ENCODE measurements at places on chromosomes 16 and 17.

DNA sequence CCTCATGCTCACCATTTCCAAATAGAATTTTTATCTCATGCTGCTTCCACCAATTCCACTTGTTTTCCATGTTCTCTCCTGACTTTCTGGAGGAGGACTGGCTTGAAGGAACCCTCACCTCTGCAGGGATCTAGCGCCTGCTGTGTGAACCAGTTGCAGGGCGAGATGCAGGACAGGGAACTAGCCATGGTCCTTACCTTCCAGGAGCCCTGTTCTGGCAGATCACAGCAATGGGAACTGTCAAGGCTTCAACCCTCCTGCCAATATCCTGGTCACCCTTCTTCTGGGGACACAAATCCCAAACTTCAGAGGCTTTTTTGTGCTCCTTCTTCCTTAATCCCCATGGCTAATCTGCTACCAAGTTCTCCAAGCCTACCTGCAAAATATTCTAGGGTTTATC is 60.4 kb upstream of the MMP2 start:
- no peak for DNase-seq

DNA sequence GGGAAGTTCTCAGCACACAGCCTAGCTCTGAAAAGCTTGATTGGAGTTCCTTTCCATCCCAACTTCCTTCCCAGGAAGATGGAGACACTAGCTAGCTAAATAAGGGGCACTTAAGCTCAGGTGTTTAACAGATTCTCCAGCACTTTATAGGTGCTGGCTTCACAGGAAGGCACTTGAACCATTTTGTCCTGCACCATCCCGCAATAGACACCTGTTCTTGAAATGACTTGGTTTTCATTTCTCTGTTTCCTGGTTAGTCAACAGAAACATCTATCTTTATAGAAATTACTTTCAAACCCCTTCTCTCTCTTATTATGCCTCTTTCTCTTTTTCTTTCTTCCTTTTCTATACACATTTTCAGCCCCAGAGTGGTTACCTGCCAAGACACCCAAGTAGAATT is 409.9 kb upstream of the ZFHX3 start:
- no peak for DNase-seq

- no peak for DNase-seq
Measured at GRCh38 chr17:51711581-51711980, 446.9 kb downstream of the CA10 start.

DNA sequence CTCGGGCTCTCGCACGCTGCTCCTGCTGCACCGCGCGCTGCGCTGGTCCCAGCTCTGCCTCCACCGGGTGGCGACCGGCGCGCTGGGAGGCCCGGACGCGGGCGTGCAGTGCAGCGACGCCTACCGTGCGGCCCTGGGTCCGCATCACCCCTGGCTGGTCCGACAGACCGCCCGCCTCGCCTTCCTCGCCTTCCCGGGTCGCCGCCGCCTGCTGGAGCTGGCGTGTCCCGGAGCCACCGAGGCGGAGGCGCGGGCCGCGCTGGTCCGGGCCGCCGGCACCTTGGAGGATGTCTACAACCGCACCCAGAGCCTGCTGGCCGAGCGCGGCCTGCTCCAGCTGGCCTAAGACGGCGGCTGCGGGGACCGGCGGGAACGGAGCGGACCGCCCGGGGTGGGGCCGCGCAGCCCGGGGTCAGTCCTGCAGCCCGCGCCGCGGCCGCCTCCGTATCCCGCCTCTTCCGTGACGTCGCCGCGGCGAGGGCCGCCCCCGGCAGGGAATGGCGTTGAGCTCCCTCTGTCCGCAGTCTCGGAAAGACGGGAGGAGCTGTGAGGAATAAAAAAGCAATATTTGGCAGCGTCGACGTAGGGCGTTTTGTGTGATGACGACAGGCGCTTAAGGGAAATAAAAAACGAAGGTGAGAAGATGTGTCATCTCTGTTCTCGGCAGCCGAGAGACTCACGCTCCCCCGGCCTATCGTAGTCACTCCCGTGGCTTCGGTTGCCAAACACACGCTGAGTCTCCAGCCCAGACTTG is 1.4 kb downstream of the GLTPD2 start:
- no peak for DNase-seq

DNA sequence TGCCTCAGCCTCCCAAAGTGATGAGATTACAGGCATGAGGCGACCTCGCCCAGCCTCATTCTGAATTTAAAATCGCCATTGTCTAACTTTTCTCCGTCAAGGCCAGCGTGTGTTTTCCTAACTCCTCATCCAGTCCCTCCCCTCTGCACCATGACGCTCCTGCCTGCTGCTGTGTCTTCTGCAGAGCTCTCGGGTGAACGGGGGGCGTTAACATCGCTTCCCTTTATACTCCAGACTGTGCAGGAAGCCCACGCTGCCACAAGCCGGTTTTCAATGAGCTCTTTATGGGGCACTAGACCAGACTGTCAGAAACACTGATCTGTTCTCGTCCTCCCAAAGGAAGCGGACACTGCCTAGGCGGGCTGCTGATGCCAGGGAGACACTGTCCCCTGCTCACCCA is 13.2 kb downstream of the AANAT start:
- DNase-seq = no peak

DNA sequence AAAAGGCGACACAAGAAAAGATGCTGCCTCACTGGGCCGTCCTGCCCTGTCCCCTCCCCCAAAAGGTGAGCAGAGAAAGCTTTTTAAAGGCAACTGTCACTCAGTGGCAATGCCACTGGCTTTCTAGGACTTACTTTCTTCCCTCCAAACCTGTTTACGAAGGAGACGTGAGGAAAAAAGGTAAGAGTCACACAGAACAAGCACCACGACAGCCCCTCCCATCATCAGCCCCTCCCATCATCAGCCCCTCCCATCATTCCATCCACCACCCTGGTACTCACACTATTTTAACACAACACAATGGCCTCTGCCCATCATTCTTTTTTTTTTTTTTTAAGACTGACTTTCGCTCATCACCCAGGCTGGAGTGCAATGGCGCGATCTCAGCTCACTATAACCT is 77.1 kb downstream of the NXN start:
- DNase-seq = no peak

DNA sequence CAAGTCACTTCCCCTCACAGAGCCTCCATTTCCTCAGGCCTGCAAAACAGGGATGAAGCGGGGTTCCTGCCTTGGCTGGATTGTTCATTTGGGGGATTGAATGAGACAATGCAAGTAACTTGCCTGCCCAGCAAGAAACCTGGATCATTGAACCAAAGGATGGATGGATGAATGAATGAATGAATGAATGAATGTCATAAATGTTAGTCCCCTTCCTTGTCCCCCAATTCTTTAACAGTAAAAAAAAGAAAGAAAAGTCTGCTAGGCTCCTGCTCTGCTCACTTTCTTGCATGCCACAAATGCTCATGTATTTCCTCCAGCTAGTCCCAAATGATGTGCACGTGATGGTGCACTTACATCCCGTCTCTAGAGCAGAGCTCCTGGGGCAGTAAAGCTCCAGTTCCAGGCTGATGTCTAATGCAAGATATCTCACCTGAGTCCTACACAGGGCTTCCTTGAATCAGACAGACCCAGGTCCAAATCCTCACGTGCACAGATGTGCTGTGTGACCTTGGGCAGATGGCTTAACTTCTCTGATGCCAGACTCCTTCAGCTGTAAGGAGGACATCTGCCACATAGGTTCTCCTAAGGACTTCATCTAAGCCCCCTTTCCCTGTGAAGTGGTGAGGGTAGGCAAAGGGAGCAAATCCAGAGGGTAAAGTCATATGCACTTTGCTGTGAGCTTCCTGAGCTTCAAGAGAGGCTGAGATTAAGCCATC is 45.5 kb downstream of the C16orf82 start:
- DNase-seq = no peak

- DNase-seq = peak; percentile 62
Measured at GRCh38 chr17:10646392-10646990, 10.6 kb downstream of the MYH3 start.

DNA sequence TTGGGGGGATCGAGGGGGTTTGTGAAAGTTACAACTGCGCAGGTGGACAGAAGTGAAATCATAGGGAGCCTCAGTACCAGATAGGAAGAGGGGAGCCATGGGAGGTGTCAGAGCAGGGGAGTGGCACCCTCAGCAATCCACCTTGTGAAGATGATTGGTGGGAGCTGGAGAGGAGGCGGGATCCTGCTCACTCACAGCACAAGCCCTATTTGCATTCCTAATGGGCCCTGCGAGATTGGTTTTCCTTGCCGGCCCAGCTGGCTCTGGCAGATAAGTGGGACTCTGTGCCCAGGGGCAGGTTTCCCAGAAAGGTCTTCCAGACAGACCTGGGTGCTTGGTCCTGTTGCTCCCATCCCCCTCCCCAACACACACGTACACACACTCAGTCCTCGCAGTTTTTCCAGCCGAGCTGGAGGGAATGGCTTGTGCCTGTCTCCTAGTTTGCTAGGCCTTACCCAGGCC is 9.4 kb downstream of the WNT3 start:
- no peak for DNase-seq

- DNase-seq = no peak
Measured at GRCh38 chr17:81825841-81826466, 7.1 kb downstream of the MCRIP1 start.
